Occipital lobe (tissue), 3 donors: ENCODE measurements at places on chromosomes 7 and 10. TPM values are rescaled to one million over a fixed set of nuclear protein-coding genes. Genes with fewer than 3 reads are reported as not detected.

Gene EPHB6
- 55.8 TPM for total RNA-seq

Gene CALML3
- not detected for total RNA-seq

Gene OR2A14
- total RNA-seq, result not detected

Gene PDGFA
- total RNA-seq, result 32.4 TPM

Gene AOC1
- not detected for total RNA-seq

Gene DLX5
- 3.4 TPM for total RNA-seq

Gene STRIP2
- 0.94 TPM for total RNA-seq

Gene PURB
- total RNA-seq, result 44.3 TPM

Gene MLXIPL
- total RNA-seq, result not detected
